ENCODE measurements at places on chromosomes 4 and X. TPM values are rescaled to one million over a fixed set of nuclear protein-coding genes. Genes with fewer than 3 reads are reported as not detected.

The FABP2 gene
- not detected for total RNA-seq

The HOPX gene
- 45.9 TPM for total RNA-seq

The UBQLN2 gene
- 24.5 TPM for total RNA-seq

The GLRB gene
- 8.9 TPM for total RNA-seq

The CLCN4 gene
- 4.4 TPM for total RNA-seq

The GLUD2 gene
- total RNA-seq: 3.3 TPM

The CLDN22 gene
- not detected for total RNA-seq

The ARAF gene
- 12.3 TPM for total RNA-seq

The TDO2 gene
- 3.9 TPM for total RNA-seq

The F9 gene
- total RNA-seq: not detected

The CLTRN gene
- 0.90 TPM for total RNA-seq

The SMIM31 gene
- total RNA-seq: 0.42 TPM

The STK26 gene
- 26.3 TPM for total RNA-seq

The SLC9B1 gene
- 5.2 TPM for total RNA-seq

The POU3F4 gene
- not detected for total RNA-seq

The FDCSP gene
- 1.7 TPM for total RNA-seq

Data from urinary bladder (tissue), 4 donors.